ENCODE measurements at places on chromosomes 5 and 9.

- DNase-seq, result no peak
Measured at GRCh38 chr9:131112374-131113154, 12.8 kb upstream of the NUP214 start.

GRCh38 chr5:127906562-127907204 lies 176.9 kb upstream of the SLC12A2 start:
- no peak for DNase-seq

DNA sequence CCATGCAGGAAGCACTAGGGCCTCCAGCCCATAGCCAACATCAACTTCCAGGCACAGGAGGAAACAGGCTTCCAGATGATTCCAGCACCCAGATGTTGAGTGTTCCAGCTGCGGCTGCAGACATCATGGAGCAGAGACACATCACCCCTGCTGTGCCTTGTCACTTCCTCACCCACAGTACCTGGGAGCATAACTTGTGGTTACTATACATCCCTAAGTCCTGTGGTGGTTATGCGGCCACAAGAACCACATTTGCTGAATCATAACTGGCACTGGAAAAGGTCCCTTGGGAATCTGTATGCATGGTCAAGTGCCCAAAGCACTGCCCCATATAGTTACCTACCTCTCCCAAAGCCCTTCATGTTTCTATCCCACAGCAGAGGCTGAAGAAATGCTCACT lies 56.6 kb downstream of the WHRN start:
- DNase-seq, result no peak

- DNase-seq, result no peak
Measured at GRCh38 chr5:107296572-107296971, 374.2 kb downstream of the EFNA5 start.
